NB4 (cell line): ENCODE measurements at places on chromosomes 7 and 10.
A peak's percentile ranks its signal among the peaks of the same experiment; 100 is the strongest.

DNA sequence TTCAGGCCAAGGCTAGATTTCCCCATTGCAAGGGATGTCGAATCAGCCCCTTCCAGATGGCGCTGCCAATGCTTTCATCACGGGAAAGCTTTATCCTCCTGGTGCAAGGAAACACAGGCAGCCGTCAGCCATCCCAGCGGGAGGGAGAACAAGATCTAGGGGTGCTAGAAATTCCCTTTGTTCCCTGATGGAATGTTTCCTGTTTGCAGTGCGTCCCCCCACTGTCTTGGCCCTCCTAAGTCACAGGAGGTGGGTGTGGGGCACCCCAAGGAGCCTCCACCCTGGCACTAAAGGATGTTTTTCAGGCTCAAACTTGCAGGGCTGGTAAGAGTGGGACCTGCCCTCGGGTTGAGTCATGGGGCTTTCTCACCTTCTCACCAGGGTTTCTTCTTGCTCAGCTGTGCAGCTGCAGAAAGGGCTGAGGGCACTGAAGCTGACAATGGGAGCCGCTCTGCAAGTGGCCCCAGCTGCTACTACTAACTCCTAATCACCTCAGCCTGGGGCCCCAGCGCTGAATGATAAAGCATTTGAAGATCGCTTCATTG lies 103.6 kb downstream of the PRPF18 start:
- no peak for DNase-seq

DNA sequence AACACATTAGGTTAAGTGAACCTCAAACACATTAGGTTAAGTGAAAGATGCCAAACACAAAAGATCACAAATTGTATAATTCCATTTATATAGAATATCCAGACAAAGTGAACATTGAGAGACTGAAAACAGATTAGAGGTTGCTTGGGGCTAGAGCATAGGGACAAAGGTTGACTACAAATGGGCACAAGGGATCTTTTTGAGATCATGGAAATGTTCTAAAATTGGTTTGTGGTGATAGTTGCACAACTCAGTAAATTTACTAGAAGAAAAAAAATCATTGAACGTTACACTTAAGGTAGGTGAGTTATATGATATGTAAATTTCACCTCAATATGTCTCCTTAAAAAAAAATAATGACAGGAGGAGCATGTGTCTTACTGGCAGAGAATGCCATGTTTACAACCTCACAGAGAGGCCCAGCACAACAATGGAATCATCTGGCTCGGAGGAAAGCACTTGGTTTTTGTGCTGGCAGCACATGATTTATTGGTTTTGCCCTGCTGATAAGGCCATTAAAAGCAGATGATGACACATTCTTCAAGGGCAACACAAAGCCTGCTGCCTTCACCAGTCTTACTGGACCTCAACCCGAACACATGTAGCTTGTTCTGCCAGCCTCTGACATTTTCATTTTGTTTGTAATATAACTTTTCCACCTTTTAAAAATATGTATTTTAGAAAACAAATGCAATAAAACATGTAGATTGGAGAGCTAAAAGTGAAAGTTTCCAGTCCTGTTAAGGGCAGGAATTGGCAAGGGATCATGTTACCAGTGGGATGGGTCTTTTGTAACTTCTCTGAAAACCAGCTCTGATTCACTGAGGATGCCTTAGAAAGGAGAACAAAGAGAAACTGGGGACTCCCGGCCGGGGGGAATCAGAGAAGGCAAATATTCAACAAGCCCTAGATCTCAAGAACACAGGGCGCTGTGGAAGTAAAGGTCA lies 11.9 kb upstream of the LMOD2 start:
- DNase-seq: no peak

DNA sequence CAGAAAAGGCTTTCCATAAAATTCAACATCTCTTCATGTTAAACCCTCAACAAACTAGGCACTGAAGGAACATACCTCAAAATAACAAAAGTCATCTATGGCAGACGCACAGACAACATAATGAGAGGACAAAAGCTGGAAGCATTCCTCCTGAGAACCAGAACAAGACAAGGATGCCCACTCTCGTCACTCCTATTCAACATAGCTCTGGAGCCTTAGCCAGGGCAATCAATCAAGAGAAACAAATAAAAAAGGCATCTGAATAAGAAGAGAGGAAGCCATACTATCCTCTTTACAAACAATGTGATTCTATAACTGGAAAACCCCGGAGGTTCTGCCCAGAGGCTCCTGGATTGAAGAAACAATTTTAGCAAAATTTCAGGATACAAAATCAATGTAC lies 251.0 kb downstream of the MALRD1 start:
- DNase-seq: no peak

DNA sequence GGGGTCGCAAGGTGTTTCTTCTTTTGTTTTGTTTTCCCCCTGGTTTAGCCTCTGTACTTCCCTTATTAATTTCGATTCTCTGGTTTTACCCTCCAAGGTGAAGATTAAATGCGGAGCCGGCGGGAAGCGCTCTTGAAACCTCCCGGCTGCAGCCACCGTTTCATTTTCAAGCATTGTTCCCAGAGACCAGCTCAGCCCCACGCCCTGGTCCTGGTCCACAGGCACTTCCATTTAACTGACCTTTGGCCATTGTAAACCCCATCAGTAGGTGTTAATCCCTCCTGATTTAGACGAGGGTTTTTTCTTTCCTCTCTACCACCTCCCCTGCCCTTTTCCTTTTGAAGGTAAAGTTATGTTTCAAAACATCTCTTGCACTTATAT lies 39.2 kb upstream of the ENO4 start:
- no peak for DNase-seq

DNA sequence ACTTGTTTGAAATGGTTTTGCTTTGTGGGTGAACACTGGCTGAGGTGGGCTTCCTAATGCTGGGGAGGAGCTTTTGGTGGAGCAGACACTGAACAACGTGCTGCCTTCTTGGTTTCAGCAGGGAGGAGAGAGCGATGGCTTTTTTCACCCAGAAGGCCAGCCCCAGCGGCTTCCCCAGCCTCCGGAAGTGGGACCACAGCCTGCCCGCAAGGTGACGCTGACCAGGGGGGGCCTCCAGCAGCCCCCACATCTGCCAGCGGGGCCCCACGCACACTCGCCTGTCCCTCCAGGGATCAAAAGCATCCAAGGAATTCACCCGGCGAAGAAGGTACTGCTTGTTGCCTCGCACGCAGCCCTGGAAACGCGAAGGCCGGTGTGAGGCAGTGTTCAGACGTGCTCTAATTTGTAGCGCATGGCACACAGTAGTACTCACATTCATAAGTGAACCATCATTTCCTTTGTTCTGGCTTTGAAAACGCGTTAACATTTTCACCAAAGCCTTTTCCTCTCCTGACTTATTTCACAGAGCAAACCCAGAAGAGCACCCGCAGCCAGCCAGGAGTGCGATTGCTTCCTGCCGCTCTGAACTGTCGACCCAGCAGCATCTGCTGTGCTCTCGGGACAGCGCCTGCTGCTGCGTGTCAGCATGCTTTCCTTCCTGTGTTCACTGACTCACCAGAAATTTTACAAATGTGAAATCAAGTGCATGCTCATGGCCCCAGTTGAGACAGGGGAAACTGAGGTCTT lies 48.4 kb downstream of the SHH start:
- DNase-seq: peak; percentile 36

DNA sequence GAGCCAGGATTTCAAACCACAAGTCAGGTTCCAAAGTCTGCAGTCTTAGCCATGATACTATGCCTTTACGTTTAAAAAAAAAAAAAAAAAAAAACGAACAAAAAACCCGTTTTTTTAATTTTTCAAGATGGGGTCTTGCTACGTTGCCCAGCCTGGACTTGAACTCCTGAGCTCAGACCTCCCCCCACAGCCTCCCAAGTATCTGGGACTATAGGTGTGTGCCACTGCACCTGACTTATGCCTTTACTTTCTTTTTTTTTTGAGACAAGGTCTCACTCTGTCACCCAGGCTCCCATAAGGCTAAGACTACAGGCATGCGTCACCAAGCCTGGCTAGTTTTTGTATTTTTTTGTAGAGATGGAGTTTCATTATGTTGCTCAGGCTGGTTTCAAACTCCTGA lies 14.7 kb downstream of the ASNS start:
- DNase-seq: no peak

- DNase-seq: no peak
These were observed 165.5 kb downstream of the MLLT10 start for GRCh38 chr10:21699575-21699974.

- peak; percentile 44 for DNase-seq
These were observed 9.5 kb upstream of the LBX1 start for GRCh38 chr10:101238732-101239105.

DNA sequence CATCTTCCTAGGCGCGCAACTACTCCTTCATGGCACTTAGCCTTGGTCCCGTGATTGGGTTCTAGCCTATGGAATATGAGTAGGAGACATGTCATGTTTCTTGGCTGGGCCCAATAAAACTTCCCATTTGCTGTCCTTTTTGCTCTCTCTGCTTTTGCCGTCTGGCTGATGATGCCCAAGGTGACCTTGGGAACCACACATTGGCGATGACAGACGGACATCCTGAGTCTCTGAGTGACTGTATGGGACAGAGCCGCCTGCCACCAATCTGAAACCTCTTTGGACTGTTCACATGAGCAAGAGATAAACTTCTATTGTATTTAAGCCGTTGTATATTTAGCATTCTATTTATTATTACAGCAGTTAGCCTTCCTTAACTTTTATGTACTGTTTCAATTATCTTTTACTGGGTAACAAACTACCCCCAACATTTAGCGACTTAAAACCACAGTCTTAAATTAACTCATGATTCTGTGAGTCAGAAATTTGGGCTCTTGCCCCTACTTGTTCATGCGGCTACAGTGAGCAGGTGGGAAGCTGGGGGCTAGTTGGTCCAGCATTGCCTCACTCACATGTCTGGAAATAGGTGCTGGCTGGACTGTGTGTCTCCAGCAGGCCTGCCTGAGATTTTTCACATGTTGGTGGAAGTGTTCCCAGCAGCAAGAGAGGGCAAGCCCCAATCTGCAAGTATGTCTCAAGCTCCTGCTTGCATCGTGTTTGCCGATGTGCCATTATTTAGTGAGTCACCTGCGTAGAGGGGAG lies 71.7 kb downstream of the NOD1 start:
- DNase-seq: no peak

DNA sequence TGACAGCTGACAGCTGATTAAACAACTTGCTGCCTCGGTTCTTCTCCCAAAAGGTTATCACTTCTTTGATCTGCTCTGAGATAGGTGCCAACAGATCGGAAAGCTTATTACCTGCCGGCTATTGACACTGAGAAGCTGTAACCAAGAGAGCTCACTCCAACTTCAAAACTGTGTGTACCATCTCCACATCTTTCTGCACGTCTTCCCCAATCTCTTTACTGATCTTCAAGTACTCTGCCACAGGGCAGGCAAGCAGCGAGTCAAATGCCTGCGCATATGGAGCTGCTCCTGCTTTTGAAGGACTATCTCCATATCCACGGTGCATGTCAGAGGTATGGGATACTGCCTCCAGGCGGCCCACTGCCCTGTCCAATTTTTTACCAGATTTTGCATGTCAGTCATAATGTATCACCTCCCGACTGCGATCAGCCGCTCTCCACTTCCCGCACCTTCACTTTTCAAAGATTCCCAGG lies 352 bp upstream of the ZNF485 start:
- no peak for DNase-seq

DNA sequence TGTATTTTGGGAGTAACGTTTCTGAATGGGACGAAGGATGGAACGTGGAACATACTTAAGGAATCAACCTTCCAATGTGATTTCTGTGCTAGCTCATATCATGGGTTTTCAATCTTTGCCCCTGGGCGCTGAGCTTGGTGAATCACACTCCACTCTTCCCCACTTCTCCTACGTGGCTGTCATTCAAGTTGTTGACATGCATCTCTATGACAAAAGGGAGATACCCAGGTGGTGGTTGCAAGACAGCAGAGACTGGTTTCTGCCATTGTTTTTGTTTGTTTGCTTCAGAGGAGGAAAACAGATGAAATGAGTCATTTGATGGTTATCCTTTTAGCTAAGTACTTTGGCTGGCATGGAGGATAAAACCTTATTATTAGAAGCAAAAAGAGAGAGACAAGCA lies 573.9 kb downstream of the GATA3 start:
- no peak for DNase-seq

- DNase-seq: no peak
These were observed 195.5 kb downstream of the TRIL start for GRCh38 chr7:28762651-28763050.

GRCh38 chr10:6203331-6204062 lies 765 bp downstream of the PFKFB3 start:
- peak; percentile 66 for DNase-seq

- DNase-seq: peak; percentile 93
These were observed 71.9 kb upstream of the DUSP5 start for GRCh38 chr10:110425684-110426293.

GRCh38 chr10:103602028-103602851 lies 108.7 kb downstream of the NEURL1 start:
- no peak for DNase-seq

- DNase-seq: no peak
These were observed 30.5 kb downstream of the NPS start for GRCh38 chr10:127579640-127580039.

DNA sequence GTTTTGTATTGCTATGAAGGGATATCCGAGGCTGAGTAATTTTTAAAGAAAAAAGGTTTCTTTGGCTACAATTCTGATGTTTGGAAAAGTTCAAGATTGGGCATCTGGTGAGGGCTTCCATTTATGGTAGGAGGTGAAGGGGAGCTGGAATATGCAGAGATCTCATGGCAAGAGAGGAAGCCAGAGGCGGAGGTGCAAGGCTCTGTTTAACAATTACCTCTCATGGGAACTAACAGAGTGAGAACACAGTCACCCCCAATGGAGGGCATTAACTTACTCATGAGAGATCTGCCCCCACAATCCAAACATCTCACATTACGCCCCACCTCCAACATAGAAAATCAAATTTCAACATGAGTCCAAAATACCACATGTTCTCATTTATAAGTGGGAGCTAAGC lies 62.0 kb downstream of the AKR1D1 start:
- no peak for DNase-seq

GRCh38 chr7:16460789-16461493 lies 4.6 kb downstream of the SOSTDC1 start:
- no peak for DNase-seq

DNA sequence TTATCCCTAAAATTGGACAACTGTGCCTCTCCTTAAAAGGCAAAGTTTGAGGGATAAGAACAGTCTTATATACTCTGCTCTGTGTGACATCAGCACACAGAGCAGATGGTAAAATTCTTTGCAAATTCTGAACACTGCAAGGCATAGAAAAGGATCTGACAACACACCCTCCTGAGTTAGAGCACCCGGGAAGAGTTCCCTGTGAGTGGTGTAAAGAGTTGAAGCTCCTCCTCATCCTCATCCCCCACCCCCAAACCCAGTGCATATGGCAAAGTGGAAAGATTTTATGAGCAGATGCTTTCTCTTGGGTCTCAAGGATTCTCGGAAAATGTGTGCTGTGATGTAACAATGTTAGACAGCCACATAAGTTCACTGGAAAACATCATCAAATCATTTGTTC lies 40.0 kb upstream of the DGKI start:
- no peak for DNase-seq

DNA sequence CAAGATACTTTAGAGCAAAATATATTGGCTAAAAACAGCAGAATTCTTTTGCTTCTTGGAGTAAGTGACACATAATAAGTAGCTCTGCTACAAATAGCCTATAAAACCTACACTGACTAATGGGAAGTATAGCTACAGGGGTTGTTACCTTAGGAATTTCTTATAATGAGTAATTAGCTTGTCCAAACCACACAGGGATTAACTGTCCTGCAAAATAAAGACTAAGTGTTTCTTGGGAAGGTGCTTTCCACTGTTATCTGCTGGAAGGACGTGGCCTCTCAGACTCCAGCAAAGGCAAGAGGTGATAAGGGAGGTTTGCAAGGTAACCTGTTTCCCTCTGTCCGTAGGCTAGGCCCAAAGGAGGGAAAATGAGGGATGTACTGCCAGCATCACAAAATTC lies 302.4 kb downstream of the DOCK4 start:
- no peak for DNase-seq

- peak; percentile 100 for DNase-seq
These were observed at the start of gene PURB for GRCh38 chr7:44885394-44886317. Gene PURB, minus strand, starts transcription at chr7:44885530. Its CDS starts 182 bp downstream, at chr7:44885348.
